HuH-7 (cell line): ENCODE measurements at places on chromosomes 11 and 22.

GRCh38 chr11:17135916-17136683 is 58.6 kb upstream of the RPS13 start:
- DNase-seq: no peak

GRCh38 chr11:1039481-1040427 is 3.2 kb upstream of the MUC6 start:
- DNase-seq: no peak

DNA sequence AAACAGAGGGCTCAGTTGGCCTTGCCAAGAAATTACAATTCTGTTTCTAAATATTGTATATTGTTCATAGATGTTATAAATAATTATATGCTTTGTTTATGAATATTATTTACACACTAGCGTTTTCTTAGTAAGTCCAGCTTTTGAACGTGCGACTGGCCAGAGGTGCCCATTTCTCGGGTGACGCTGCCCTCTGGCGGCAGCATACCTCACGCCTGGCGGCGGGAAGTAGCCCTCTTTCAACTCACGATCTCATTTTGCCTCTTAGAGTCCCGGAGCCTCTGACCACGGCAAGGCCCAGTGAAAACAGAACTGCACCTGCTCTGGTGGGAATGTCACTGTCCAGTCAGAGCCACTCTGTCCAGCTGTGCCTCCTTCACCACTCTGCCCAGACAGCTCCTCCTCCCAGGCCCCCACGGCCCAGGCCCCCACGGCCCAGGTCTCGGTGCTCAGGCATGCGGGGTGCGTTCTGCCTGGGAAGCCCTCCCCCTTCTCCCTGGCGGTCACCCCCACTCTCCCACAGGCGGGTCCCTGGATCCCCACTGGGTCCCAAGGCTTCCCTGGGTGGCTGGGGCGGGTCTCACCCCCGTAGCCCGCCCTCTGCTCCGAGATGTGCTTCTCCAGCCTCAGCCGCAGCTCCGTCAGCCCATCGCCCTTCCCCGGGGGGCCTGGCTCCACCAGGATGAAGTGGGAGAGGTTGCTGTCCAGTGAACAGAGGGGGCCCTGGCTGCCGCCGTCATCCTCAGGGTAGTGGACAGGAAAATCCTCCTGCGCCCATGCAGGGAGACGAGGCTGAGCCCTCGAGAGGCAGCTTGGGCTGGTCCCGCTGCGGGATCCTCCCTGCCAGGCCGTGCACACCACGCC is 19.3 kb downstream of the TSSC4 start:
- DNase-seq: peak; percentile 96

GRCh38 chr11:57368106-57368844 is 12.7 kb downstream of the PRG3 start:
- DNase-seq: no peak

DNA sequence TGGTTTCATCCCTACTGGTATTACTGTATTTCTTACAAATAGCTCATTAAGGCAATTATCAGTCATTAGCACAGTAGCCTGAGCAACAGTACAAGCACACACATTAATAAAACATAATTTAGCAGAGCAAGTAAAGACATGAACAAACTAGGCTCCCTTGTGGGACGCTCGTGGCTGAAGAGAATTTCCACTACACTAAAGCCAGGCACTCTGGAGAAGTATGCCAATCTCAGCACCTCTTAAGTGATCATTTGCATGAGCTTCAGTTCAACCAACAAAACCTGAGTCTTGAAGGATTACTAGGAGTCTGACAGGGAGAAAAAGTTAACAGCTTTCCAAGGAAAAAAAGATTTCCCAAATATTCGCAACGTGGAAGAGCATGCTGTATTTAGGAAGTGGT is 109.1 kb downstream of the LARGE1 start:
- DNase-seq: no peak

DNA sequence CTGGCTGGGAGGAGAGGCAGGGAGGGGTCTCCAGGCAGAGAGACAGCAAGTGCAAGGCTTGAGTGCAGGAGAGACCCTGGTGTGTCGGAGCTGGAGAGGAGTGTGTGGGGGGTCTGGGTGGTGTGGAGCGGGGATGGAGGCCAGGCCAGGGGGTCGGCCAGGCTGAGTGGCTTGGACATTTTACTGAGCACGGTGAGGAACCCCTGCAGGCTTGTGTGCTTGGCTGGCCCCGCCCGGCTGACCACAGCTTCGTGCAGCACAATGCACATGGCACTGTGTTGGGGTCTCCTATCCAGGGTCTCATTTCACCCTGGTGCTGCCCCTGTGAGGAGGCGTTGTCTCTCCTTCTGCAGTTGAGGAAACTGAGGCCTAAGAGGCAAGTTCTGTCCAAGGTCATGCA is 5.6 kb downstream of the MYEOV start:
- no peak for DNase-seq

DNA sequence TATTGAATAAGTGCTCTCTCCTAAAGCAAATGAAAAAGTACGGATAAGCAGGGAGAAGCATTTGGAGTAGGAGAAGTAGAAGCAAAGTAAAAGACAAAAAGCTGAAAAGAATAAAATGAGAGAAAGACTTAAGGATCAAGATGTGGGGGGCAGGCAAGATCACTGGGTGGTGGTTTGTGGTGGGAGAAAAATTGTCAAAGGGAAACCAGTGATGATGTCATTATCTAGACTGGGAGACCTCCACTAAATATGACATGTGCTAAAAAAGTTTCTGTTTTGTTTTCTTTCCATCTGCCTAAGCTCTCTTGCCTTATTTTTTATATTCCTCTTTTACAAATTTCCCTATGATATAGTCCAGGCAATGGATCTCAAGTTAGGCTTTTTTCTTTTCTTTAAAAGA is 14.8 kb upstream of the MAML2 start:
- DNase-seq: no peak

- DNase-seq: no peak
These were observed 43.9 kb downstream of the RRM1 start for GRCh38 chr11:4138497-4138896.

DNA sequence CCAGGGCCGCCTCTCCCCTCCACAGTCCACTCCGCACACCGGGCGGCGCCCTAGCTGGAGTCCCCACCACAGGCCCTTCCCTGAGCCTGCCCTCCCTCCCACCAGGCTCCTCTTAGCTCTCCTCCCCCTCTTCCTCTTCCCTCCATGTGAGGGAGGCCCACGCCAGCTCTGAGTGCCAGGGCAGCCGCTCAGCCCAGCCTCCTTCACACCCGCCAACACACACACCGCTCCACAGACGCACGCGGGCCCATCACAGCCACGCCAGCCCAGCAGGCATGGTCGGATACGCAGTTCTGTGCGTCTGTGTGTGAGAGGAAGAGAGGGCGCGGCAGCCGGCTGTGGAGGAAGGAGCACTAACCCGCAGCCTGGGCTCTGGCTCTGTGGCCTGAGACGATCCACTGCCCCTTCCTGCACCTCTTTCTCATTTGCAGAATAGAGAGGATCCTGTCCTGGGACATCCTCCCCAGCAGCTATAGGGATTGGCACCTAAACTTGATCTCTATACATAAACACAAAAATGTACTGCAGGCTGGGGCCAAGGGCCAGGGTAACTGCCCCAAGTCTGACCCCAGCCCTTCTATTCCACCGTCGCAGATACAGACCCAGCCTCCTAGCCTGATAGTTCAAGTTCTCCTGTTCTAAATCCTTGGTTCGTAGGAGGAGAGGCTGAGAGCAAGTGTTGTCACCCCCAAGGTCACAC is 3.5 kb downstream of the CHRM4 start:
- DNase-seq: no peak

GRCh38 chr22:49838771-49839717 is 11.4 kb upstream of the BRD1 start:
- DNase-seq: peak; percentile 93

- DNase-seq: no peak
These were observed 84.7 kb downstream of the MAML2 start for GRCh38 chr11:96257972-96258934.

DNA sequence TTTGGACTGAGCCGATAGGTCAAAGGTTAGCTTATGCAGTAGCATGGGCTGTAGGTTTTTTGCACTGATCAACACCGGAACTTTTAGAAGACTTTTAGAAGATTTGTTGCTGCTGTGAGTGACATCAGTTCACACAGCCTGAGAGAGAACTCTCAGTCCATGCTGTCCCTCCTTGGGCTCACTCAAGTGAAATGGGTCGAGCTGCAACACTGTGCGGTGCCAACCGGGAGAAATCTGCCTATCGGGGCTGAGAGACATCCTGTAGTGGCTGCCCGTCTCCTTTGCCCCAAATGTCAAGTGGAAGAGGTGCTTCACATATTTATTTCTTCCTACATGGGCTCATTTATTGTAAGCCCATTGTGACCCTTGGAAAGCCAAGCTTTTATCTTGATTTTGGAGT is 170.2 kb downstream of the LDLRAD3 start:
- no peak for DNase-seq

- DNase-seq: no peak
These were observed 148.0 kb upstream of the B3GAT1 start for GRCh38 chr11:134560066-134560465.

- DNase-seq: peak; percentile 28
These were observed 28.6 kb upstream of the OR10G7 start for GRCh38 chr11:124069429-124070401.

DNA sequence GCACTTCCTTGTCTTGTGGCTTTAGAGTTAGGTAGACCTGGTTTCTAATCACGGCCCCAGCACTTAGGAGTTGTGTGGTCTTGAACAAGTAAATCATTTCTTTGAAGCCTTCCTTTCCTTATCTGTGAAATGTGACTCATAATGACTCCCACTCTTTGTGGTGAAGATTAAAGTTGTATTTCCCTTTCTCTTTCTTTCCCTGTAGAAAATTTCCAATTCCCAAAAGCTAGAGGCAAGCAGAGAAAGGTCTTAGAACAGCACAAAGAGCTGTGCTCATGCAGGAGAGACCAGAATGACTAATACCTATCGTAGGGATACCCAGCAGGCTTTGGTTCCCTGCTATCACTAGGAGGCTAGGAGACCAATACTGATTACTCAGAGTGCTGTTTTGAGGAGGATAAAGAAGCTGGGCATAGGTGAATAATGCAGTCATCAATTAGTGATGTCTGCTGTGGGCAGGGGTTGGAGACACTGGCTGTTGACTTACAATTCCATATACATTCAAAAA is 270.7 kb upstream of the SYN3 start:
- DNase-seq: no peak

- DNase-seq: no peak
These were observed 96.3 kb downstream of the SWAP70 start for GRCh38 chr11:9760193-9760575.

DNA sequence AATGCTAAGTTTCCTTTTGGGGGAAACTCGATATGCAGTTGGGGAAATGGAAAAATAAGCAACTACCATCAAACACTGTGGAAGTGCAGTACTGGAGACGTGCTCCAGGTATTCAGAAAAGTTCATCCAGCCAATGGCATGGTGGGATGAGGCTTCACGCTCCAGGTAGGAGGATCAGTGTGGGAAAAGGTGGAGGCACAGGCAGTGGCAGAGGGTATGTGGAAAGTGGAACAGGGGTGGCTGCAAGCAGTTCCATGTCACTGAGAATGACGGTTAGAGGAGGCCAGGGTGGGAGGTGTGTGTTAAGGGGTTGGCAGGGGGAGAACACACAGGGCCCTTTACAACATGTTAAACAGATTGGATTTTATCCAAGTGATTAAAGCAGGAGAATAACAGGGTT is 105.1 kb upstream of the NCAM1 start:
- DNase-seq: no peak

DNA sequence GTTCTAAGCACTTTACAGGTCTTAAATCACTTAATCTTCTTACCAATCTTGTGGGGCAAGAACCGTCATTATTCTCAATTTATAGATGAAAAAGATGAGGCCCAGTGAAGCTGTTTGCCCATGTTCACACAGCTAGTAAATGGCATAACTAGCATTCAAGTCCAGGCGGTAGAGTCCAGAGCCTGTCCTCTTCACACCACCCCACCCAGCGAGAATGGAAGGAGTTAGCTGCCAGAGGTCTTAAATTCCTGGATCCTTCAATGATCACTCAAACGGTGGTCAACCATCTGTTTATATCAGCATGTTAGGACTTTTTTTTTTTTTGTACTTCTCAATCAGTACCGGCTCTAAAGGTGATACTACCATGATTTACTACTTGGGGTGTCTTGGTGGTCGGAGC is 43.3 kb downstream of the PARVA start:
- no peak for DNase-seq

DNA sequence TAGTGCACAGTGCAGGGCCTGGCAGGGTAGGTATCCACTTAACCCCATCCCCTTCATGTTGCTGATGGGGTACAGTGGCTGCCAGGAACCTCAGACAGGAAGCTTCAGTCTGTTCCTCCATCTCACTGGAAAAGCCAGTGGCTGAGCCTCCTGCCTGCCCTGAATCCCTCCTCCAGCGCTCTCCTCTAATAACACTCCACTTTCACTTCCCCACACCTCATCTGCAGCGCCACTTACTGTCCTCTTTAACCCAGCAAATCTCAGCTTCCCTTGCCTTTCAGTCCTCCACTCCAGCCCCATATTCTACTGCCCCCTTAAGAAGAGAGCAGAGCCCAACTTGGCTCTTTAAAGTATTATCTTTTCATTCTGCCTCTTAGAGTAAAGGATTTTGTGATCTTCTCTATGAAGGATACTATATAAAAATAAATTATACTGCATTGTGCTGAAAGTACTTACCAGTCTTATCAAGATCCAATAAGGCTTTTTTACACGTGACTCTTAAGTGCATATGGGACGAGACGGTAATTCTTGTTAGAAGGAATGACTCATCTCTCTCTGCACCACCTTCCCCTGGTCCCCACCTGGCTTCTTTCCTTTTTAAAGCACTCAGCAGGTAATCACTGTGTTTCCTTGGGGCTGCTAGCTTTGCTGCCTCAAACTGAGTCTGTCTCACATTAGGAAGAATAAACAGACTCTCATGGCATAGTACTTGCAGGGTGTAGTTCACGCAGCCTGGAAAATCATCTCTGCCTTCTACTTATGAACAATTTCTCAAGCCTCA is 238.0 kb upstream of the NARS2 start:
- no peak for DNase-seq

GRCh38 chr11:118961591-118961990 is 5.5 kb downstream of the UPK2 start:
- DNase-seq: no peak

DNA sequence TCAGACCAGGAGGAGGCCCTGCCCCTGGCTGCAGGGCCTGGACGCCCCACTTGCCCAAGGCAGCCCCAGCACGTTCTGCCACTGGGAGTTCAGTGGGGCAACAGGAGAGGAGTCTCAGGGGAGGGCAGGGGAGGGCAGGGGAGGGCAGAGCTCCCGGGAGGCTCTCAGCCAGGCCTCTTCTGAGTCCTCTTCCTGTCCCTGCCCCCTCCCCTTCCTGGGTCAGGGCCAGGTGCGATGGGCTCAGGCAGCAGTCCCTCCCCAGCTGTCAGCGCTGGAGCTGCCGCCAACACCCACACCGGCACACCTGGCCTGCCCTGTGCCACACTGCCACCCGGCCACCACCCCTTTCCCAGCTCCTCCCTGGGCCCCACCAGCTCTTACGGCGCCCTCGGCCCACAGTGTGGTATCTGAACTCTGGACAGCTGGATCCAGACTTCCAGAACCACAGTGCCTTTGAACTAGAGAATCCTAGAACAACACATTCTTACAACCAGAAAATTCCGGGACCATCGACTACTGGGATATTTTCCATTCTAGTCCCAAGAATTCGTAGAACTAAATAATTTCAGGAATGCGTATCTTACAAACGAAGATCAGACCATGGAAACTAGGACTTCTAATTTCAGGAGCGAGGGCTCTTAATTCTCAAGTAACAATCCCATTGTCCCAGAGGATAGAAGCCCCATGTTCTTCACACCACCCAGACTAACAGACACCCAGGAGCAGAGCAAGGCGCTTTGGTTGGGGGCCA is 21.8 kb downstream of the RPL3 start:
- DNase-seq: no peak
